ENCODE measurements at places on chromosomes 3 and 15.
A peak's percentile ranks its signal among the peaks of the same experiment; 100 is the strongest.

- peak; percentile 38 for DNase-seq
Measured at GRCh38 chr3:72722930-72723726, 125.1 kb downstream of the SHQ1 start.

DNA sequence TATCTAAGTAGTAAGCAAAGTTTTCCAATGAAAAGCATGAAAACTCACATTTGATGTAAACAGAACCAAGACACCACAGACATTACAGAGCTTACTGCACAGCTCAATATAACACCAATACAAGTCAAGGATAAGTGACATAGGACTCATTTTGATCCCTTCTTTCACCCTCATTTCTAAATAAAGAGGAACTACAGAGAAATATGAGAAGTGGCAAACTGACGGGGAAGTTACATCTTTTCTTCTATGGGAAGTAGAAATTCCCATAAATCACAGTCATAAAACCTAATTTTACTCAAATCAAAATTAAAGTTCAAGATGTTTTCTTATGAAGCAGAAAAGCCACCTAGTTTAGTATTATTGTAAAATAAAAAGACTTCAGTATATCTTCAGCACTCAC lies 3.8 kb downstream of the ATG3 start:
- DNase-seq, result no peak

GRCh38 chr3:126056681-126057500 lies 27.0 kb downstream of the SLC41A3 start:
- peak; percentile 36 for DNase-seq

- DNase-seq, result peak; percentile 48
Measured at GRCh38 chr3:192825216-192825615, 92.4 kb downstream of the MB21D2 start.

DNA sequence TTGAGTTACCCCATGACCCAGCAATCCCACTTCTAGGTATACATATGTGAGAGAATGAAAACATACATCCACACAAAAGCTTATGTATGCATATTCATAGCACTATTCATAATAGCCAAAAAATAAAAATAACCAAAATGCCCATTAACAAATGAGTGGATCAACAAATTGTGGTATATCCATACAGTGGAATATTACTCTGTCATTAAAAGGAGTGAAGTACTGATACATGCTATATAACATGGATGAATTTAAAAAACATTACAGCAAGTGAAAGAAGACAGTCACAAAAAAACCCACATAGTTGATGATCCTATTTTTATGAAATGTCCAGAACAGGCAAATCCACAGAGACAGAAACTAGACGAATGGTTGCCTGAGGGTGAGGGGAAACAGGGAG lies 5.2 kb downstream of the C3orf20 start:
- no peak for DNase-seq

GRCh38 chr15:35545316-35545823 lies 595 bp downstream of the DPH6 start:
- peak; percentile 31 for DNase-seq

All from stomach (tissue), 19 donors.